ENCODE measurements at places on chromosomes 2 and 18. TPM values are rescaled to one million over a fixed set of nuclear protein-coding genes. Genes with fewer than 3 reads are reported as not detected.
A peak's percentile ranks its signal among the peaks of the same experiment; 100 is the strongest.

DNA sequence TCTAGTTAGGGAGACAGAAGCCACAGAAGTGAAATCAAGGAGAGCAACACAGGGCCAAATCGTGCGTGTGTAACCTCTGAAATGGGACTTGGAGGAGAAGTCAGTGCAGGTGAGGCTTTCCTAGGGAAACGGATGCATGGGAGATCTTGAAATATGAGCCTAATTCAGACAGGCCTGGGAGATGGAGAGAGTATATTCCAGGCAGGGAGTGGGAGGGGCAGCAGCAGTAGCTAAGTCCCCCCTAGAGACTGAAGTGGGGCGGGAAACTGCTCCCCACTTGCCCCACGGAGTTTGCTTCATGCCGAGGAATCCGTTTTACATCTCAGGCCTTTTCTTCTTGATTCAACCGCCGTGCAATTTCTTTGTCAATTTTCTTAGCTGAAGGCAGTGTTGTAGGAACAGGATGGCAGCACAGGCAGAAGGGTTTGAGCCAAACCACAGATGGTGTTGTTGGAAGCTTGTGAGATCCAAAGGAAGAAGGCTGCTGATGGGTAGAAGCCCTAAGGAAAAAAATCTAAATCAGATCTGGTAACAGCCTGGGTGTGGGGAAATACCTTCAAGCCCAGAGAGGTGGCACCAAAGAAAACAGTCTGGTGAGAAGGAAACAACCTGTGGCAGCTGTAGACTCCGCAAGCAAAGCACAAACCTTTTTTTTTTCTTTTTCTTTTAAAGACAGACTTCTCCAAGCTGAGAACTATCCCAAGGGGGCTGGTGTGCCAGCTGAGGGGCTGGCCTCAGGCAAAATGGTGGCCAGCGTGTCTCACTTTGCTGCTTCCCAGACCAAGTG lies 40.2 kb downstream of the EPAS1 start:
- no peak overlapping the region for H3K27ac ChIP-seq
- H3K4me3 ChIP-seq = no peak overlapping the region
- H3K4me1 ChIP-seq = no peaks in the 10 kb centered on the region
- H3K27me3 ChIP-seq = no peaks in the 10 kb centered on the region
- DNase-seq = no peak

DNA sequence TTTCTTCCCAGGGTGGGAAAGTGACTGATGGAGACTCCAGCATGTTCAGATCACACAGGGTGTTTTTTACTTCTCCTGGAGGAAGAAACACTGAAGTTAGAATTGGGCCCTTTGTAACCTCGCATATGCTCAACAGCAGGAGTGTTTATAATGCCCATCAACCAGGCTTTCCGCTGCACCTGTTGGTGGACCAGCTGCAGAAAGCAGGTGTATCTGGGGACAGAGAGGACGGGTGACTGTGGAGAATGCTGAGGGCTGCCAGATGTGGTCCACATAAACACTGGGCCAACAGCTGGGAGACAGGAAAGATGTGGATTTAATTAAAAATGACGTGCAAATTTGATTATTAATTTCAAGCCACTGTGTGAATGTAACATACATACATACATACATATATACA lies 335.5 kb upstream of the SPRED2 start:
- H3K36me3 ChIP-seq = no peaks in the 10 kb centered on the region
- H3K27ac ChIP-seq = no peak overlapping the region
- H3K4me1 ChIP-seq = no peaks in the 10 kb centered on the region
- DNase-seq = no peak

PLCD4 gene
- 0.34 TPM for total RNA-seq

DNA sequence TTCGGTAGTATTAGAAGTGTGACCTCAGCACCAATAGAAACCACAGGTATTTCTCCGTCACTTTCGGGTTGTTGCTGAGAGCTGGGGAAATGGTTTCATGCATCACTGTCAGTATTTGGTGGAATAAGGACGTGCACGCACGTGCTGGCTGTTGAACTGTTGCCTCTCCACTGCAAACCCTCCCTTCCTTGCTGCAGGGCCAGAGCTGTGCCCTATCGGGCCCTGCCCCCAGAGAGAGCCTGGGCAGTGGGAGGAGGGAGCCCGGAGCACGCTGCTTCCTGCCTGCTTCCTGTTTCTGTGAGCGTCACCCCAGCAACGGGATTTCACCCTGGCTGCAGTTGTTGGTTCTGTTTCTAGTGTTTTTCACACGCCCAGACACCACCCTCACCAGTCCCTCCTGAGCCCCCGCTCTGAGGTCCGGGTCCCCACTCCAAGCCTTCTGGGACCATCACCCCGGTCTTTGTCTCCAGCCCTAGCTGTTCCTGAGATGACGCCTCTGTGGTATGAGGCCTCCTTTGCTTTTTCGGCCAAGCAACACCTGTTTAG lies 47.4 kb downstream of the LRRFIP1 start:
- peak; percentile 88 for DNase-seq
- no peaks in the 10 kb centered on the region for H3K36me3 ChIP-seq
- H3K4me3 ChIP-seq = peak overlapping the region; percentile 73
- peak overlapping the region; percentile 93 for H3K27ac ChIP-seq
- H3K4me1 ChIP-seq = peaks cover 43% of the 10 kb centered on the region
